Hepatocyte (in vitro differentiated cells): ENCODE measurements at places on chromosomes 6 and 20. TPM values are rescaled to one million over a fixed set of nuclear protein-coding genes. Genes with fewer than 3 reads are reported as not detected.

Gene KIAA0408
- total RNA-seq: 6.4 and 7.4 TPM in 2 replicates

- no peaks in the 10 kb centered on the region for H3K27me3 ChIP-seq
- H3K36me3 ChIP-seq: no peaks in the 10 kb centered on the region
- no peak overlapping the region for H3K27ac ChIP-seq
- H3K4me3 ChIP-seq: no peak overlapping the region
Measured at GRCh38 chr6:170086639-170087420, 204.0 kb downstream of the DLL1 start.

DNA sequence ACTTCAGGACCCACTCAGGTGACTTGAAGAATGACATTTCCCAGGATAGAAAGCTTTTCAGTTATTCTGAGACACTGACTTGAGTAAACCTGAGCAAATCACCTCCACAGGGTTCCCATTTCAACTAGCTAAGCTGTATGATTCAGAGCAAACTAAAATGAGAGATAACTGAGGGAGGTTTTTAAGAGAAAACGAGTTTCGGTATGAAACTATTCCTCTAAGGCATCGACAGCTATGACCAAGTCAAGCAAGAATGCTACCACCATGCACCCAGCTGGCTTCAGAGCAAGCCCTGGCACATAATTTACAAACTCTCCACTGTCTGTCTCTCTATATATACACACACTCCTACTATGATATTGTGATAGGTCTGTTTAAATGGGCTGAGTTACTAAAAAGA is 75.4 kb downstream of the PERP start:
- H3K27ac ChIP-seq: peak overlapping the region; percentile 23
- no peaks in the 10 kb centered on the region for H3K4me1 ChIP-seq
- DNase-seq: no peak
- no peak overlapping the region for H3K4me3 ChIP-seq
- no peaks in the 10 kb centered on the region for H3K36me3 ChIP-seq
- no peaks in the 10 kb centered on the region for H3K27me3 ChIP-seq

Gene RPS21
- total RNA-seq: 1,754 and 2,772 TPM in 2 replicates

DNA sequence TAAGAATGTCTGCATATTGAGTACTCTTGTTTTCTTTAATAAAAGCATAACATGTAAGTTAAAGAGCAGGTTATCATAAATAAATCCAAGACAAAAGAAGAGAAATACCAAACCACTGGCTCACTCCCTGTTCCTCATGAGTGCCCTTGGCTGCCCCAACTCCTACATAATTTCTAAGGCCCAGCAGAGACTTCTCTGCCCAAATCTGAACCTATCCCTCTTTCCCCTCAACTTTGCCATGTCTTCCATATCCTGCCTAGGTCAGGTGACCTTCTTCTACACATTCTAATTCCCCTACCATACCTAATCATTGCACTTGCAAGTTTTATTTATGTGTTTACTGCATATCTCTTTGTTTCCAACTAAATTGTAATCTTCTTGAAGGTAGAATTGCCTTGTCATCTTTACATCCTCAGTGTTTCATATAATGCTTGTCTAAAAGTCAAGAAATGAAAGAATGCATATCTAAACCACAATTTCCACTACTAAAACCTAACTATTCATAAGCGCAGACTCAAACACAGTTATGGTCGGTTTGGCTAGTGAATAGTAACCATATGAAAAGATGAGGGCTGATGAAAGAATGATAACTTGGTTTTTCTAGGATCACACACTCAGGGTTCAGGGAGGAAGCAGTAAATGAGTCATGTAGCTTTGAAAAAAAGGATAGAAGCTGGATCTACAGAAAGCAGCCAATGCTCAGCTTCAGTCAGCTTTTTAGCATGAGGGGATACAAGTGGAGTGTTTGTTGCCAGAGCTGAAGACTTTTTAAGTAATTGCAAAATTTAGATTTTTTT is 53.3 kb upstream of the EYA4 start:
- no peaks in the 10 kb centered on the region for H3K36me3 ChIP-seq
- no peak overlapping the region for H3K4me3 ChIP-seq
- H3K27me3 ChIP-seq: no peaks in the 10 kb centered on the region
- no peak for DNase-seq
- H3K4me1 ChIP-seq: no peaks in the 10 kb centered on the region

Gene C20orf141
- not detected in 2 replicates for total RNA-seq

- H3K4me1 ChIP-seq: no peaks in the 10 kb centered on the region
- no peak overlapping the region for H3K27ac ChIP-seq
- no peaks in the 10 kb centered on the region for H3K27me3 ChIP-seq
Measured at GRCh38 chr20:35994994-35995453, 26.6 kb downstream of the CNBD2 start.

GRCh38 chr6:13708736-13709135 is 2.9 kb downstream of the RANBP9 start:
- H3K27me3 ChIP-seq: no peaks in the 10 kb centered on the region
- H3K36me3 ChIP-seq: no peaks in the 10 kb centered on the region
- peaks cover 15% of the 10 kb centered on the region for H3K4me1 ChIP-seq
- peak overlapping the region; percentile 94 for H3K4me3 ChIP-seq
- DNase-seq: no peak
- H3K27ac ChIP-seq: peak overlapping the region; percentile 98

GRCh38 chr6:98648211-98648914 is 186.0 kb upstream of the POU3F2 start:
- no peaks in the 10 kb centered on the region for H3K36me3 ChIP-seq
- H3K27me3 ChIP-seq: peaks cover 3% of the 10 kb centered on the region
- no peak for DNase-seq
- H3K4me1 ChIP-seq: no peaks in the 10 kb centered on the region
- no peak overlapping the region for H3K4me3 ChIP-seq

GRCh38 chr6:146913842-146914488 is 290.3 kb upstream of the STXBP5 start:
- peaks cover 31% of the 10 kb centered on the region for H3K4me1 ChIP-seq
- no peaks in the 10 kb centered on the region for H3K36me3 ChIP-seq
- H3K27ac ChIP-seq: peak overlapping the region; percentile 91
- no peak overlapping the region for H3K4me3 ChIP-seq
- H3K27me3 ChIP-seq: no peaks in the 10 kb centered on the region

DNA sequence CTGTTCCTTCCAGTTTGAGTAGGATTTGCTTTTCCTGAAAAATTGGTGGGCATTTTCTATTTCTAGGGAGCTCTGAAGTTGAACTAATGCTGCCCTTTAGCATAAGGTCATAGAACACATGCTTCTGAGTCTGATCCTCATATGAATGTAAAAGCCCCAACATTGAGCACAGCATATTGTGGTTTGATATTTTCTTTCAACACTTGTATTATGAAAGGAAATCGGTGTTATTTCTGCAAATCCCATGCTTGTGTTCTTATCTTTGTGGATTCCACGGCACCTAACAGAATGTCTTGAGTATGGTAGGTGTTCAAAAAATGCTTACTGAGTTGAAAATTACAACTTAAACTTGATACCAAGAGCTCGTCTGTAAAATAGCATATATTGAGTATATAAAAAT is 85.8 kb downstream of the TRMT11 start:
- H3K27ac ChIP-seq: no peak overlapping the region
- peaks cover 7% of the 10 kb centered on the region for H3K4me1 ChIP-seq

DNA sequence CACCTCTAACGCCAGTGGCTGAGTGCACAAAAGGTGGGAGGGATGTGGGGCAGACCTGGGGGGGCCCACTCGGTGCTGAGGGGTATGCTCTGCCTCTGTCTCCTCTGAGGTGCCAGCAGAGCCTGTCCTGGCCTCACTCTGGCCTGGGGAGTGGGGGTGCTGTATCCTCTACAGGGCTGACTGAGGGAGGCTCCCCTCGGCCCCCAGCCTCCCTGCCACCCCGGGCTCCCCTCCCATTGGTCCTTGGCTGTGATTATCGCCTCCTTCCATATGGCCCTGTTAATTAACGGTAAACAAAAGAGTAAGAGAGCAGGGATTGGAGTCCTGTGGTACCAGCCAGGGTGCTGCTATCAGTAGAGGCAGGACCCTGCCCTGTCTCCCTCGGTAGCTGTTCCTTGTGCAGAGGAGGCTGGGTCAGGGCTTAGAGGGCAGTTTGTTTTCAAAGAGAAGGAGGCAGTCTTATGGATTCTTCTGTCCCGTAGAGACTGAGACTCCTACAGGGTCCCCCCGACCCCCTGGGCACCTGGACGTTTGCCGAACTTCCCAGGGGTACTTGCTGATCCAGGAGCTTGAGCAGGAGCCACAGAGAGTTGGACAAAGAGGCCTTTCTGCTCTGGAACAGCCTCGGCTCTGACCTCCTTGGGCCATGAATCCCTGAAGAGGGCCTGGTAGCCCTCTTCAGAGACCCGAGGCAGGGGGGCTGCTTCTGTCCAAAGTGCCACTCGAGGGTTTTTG is 1.8 kb downstream of the MYT1 start:
- H3K36me3 ChIP-seq: no peaks in the 10 kb centered on the region
- no peak overlapping the region for H3K4me3 ChIP-seq
- no peaks in the 10 kb centered on the region for H3K4me1 ChIP-seq
- H3K27me3 ChIP-seq: peaks cover 44% of the 10 kb centered on the region

DNA sequence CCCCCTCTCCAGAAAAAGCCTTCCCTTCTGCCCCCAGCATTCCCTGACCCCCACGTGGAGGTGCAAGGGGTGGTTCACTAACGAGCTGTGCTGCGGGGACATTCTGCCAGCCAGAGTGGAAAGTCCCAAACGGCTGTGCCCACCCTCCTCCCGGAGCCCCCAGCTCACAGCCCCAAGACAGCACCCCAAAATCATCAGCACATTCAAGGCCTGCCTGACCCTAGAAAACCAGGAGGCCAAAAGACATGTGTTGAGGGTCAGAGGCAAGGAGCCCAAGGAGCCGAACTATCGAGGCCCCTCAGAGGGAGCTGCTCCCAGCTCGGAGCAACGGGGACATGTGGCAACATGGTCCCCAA is 197.9 kb downstream of the PREX1 start:
- H3K4me1 ChIP-seq: no peaks in the 10 kb centered on the region
- no peak for DNase-seq
- no peaks in the 10 kb centered on the region for H3K27me3 ChIP-seq
- H3K4me3 ChIP-seq: no peak overlapping the region

Gene ZC2HC1B
- not detected in 2 replicates for total RNA-seq

DNA sequence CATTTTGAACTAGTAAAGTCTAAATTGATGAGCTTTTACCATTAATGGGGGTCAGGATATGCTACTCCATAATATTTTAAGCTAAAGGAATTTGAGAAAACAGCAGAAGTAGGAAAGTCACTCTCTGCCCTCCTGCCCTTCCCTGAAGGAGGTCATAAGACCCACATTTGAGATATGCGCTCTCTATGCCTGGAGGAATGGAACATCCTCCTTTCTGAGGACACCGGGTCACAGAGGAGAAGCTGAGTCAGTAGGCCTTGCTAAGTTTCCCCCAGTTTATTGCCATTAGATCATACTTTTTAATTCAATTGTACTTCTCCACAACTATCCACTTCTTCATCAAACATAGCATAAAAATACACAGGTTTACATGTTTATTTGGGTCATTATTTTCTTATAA is 40.3 kb downstream of the AKAP7 start:
- H3K27ac ChIP-seq: no peak overlapping the region
- no peak overlapping the region for H3K4me3 ChIP-seq

- H3K4me1 ChIP-seq: no peaks in the 10 kb centered on the region
- no peak overlapping the region for H3K27ac ChIP-seq
- no peak overlapping the region for H3K4me3 ChIP-seq
- no peaks in the 10 kb centered on the region for H3K36me3 ChIP-seq
Measured at GRCh38 chr6:15841937-15842726, 179.3 kb upstream of the DTNBP1 start.

DNA sequence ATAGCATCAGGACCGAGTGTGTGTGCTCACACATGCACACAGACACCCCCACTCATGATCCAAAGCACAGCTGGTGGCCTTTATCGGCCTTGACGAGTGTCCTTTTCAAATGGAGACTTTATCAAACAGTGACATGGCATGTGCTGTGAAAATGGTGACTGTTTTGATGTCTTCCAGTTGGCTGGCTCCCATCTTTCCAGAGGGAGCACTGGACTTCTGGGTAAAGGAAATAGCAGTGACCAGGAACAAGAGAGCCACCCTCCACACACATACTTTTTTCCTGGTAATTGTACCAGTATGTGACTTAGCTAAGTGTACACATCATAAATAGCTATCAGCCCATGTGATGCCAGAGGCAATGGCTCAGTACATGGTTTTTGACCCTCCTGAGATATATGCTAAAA is 52.7 kb downstream of the ZDHHC14 start:
- no peaks in the 10 kb centered on the region for H3K36me3 ChIP-seq
- H3K27me3 ChIP-seq: no peaks in the 10 kb centered on the region
- no peak overlapping the region for H3K4me3 ChIP-seq
- peak overlapping the region; percentile 83 for H3K27ac ChIP-seq
- DNase-seq: peak; percentile 27
- H3K4me1 ChIP-seq: peaks cover 20% of the 10 kb centered on the region

DNA sequence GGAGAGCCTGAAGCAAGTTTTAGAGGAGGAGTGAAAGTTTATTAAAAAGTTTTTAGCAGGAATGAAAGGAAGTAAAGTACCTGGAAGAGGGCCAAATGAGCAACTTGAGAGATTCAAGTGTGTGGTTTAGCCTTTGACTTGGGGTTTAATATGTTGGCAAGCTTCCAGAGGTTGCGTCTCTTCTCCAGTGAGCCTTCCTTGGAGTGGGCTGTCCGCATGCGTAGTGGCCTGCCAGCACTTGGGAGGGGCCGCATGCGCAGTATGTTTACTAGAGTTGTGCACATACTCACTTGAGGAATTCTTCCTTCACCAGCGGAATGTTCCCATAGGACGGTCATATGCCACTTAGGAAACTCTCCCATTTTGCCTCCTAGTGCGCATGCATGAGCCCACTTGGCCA is 235.2 kb downstream of the ALDH8A1 start:
- H3K36me3 ChIP-seq: no peaks in the 10 kb centered on the region
- peaks cover 5% of the 10 kb centered on the region for H3K4me1 ChIP-seq
- peak; percentile 33 for DNase-seq

Gene PXT1
- not detected in 2 replicates for total RNA-seq

DNA sequence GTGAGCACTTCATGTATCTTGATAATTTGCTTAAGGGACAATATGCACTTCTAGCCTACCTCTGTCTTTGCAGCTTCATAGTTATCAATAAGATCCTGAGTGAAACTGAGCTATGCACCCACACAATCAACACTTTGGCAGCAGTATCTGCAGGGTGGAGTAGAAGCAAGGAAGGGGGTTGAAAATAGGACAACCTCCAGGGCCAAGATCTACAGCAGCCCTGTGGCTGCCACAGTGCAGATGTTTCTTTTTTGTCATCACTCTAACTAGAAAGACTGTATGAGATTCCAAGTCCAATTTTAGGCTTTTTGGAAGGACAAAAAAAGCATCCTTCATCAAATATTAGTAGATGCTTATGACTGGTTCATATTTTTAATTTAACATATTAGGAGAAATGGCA is 336.1 kb upstream of the CITED2 start:
- H3K4me1 ChIP-seq: peaks cover 22% of the 10 kb centered on the region
- no peaks in the 10 kb centered on the region for H3K36me3 ChIP-seq
- H3K27me3 ChIP-seq: no peaks in the 10 kb centered on the region
- no peak for DNase-seq
- H3K4me3 ChIP-seq: no peak overlapping the region
- H3K27ac ChIP-seq: no peak overlapping the region

GRCh38 chr6:116445102-116445501 is 16.1 kb upstream of the CALHM6 start:
- no peak for DNase-seq
- no peaks in the 10 kb centered on the region for H3K27me3 ChIP-seq
- H3K4me1 ChIP-seq: peaks cover 12% of the 10 kb centered on the region

GRCh38 chr20:24533449-24533848 is 64.0 kb downstream of the SYNDIG1 start:
- H3K4me1 ChIP-seq: no peaks in the 10 kb centered on the region
- H3K27me3 ChIP-seq: no peaks in the 10 kb centered on the region
- no peak overlapping the region for H3K27ac ChIP-seq
- H3K4me3 ChIP-seq: no peak overlapping the region

Gene TNFAIP3
- total RNA-seq: 61.9 and 73.4 TPM in 2 replicates

Gene RIPOR3
- total RNA-seq: 4.3 and 5.6 TPM in 2 replicates

GRCh38 chr6:62805431-62805830 is 405.8 kb upstream of the FKBP1C start:
- no peaks in the 10 kb centered on the region for H3K4me1 ChIP-seq
- no peaks in the 10 kb centered on the region for H3K36me3 ChIP-seq
- DNase-seq: no peak
- H3K27ac ChIP-seq: no peak overlapping the region
